Hippocampal formation (tissue), 2 donors: ENCODE measurements at places on chromosomes 3 and 15.

- peak; percentile 74 for DNase-seq
These were observed 410 bp downstream of the LRRC49 start for GRCh38 chr15:70892912-70893560.

DNA sequence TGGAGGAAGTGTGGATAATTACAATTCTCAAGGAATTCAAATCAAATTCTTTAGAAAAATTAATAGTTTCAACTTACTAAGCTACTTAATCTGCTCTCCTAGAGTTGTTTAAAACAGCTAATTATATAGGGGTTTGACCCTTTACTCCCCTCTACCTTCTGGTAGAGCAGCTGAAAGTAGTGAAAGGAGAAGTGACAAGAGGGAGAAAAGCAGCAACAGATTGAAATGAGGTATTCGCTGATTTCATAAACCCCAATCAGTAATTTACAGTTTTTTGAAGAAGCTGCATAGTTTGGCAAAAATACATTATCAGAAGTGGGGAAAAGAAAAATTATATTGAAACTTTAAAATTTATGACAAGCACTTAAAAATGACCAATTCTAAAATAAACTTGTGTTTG is 52.8 kb downstream of the ZMAT3 start:
- DNase-seq: no peak

DNA sequence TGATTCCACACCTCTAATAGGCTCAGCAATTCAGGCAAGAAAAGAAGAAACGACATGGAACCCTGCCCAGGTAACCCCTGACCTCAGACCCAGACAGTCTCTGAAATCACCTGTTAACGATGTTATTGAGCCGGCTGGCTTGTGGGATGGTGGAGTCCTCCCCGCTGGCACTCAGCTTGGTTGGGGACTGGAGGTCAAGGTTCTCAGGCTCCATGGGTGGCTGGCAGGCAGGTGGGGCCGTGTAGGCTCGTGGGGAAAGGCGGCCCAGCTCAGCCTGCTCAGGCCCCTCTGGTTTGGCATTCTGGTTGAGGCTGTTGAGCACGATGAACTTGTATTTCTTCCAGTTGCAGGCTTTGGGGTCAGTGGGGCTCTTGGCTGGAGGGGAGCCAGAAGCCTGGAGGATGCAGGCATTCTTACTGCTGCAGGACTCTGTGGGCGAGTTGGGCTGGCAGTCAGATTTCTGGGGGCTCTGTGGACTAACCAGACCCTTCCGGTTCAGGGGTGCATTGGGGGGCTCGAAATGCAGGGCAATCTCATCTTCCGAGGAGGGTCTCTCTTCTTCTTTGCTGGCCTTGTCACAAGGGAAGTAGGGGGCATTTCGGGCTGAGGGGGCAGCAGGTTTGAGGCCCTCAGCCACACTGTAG is 16.2 kb downstream of the BCL6 start:
- DNase-seq: no peak

DNA sequence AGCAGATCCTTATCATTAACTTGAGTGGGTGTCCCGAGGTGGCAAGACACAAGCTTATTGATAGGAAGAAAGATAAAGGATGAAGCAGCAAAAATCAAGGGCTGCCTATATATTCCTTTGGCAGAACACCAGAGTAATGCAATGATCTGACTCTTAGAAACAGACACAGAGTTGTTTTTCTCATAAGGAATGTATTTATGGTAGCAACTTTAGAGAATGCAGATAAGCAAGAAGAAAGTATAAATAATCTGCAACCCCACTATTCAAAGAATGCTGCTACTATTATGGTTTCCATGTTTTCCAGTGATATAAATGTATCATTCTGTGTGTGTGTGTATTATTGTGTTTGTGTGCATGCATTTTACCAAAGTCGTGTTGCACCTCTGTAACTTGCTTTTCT is 208.3 kb downstream of the THSD4 start:
- no peak for DNase-seq

DNA sequence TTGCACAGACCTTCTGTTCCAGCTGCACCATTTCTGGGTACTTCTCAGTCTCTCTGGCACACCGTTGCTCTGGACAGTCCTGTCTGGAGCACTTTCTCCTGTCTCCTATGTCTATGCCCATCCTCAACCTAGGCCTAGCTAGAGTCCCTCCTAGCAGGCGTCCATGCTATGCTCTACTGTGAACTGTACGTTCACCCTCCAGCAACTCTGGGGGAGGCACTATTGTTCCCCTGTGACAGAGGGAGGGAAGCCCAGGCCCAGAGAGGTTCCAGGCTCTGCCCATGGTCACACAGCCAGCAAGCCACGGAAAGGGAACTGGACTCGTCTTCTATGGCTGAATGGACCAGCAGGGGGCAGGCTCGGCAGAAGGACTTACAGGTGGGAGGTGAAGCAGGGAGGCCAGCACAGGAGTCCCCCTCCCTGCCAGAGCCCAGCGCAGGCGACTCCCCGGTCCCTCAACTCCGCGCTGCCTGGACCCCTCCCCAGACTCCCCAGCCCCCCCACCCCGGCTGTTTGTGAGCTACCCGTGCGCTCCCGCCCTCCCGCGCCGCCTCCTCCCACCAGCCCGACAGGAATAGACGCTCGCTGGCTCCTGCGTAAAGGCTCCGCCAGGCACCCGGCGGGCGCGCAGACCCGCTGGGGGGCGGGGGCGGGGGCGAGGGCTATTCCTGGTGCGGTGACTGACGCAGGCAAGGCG is 1.7 kb upstream of the LINGO1 start:
- peak; percentile 22 for DNase-seq

DNA sequence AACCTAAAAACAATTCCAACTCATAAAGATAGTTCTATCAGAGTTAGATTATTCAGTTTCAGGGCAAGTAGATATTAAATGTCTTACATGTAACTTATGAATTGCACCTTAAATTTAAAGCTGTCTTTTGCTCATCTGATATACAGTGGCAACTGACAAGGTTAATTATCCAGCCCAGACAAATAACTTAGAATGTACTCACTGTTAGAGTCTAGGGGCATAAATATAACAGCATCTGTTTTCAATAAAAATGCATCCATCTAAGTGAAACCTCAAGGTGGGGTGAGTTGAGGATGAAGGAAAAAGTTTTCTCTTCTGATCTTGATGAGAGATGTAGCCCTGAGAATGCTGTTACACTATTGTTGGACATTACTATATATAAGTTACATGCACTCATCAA is 112.6 kb downstream of the FBN1 start:
- DNase-seq: no peak

- no peak for DNase-seq
These were observed 117.2 kb downstream of the UACA start for GRCh38 chr15:70646169-70646568.

GRCh38 chr15:70202756-70203155 is 105.0 kb upstream of the TLE3 start:
- no peak for DNase-seq

GRCh38 chr3:43155464-43156121 is 49.7 kb upstream of the POMGNT2 start:
- DNase-seq: peak; percentile 44

DNA sequence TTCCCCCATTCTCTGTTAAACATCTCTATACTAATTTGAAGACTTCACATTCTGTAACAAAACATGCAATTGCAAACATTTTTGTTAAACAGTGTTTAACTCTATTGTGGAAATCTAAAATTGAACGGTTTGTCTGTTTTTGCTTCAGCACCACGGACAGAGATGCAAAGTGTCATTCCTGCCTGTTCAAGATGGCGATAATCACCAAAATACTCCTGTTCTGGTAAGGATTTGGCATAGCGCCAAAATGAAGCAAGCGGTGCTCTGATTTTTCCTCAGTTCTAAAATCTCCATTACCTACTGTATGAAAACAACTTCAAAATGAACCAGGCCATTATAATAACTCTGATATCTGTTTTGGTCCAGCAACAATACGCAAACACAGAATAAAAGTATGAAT is 129.7 kb upstream of the TUSC7 start:
- DNase-seq: no peak

DNA sequence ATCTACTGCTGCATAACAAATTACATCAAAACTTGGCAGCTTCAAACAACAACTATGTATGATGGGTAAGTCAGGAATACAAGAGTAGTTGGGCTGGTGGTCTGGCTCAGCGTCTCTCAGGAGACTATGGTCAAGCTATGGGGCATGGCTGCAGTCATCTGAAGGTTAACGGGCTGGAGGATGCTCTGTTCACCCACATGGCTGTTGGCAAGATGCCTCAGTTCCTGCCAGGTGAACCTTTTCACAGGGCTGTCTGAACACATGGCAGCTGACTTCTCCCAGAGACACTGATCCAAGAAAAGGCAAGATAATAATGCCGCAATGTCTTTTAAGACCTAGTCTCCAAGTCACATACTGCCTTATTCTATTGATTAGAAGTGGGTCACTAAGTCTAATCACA is 63.7 kb downstream of the GPR176 start:
- DNase-seq: no peak

GRCh38 chr3:134881305-134881704 is 86.2 kb downstream of the EPHB1 start:
- DNase-seq: no peak

- no peak for DNase-seq
These were observed 7.8 kb upstream of the PTX3 start for GRCh38 chr3:157428853-157429252.

GRCh38 chr3:138383715-138384465 is 35.5 kb downstream of the MRAS start:
- DNase-seq: no peak

DNA sequence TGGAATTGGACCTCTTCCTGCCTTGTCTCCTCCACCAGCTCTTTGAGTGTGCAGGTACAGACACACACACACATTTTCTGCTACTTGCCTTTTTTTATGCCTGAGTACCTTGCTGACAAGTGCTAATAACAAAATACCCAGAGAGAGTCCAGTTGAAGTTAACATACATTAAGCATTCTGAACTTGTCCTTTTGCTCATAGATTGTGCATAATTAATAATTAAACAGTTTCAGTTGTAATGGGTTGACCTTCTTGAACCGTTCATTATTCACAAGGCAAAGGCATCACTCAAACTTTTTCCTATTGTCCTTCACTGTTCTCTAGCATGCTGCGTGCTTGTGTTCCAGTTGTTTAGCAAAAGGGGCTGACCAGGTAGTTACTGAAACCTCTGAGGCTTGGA is 59.6 kb upstream of the SKOR1 start:
- DNase-seq: no peak

- DNase-seq: no peak
These were observed 54.8 kb upstream of the ACTC1 start for GRCh38 chr15:34850121-34850520.

DNA sequence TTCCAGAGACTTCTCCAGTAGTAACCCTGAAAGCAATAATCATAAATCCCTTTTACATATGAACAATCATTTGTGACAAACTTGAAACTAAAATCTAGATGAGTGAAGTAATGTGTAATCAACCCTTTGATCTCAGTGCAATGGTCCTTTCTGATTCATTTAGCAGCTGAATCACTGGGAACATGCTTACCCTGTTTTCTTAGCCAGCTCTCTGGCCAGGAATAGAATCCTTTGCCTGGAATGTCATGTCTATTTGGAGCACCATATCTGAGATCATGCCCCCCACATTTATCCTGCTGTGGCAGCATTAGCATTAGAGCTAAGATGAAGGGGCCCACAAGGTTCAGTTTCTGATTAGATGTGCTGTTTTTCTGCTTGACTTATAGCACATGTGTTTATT is 309.8 kb downstream of the OXSM start:
- DNase-seq: no peak

- DNase-seq: peak; percentile 76
These were observed 443 bp upstream of the NR2F2 start for GRCh38 chr15:96330064-96330449.

- DNase-seq: no peak
These were observed 126.0 kb downstream of the THRB start for GRCh38 chr3:24368605-24369004.

DNA sequence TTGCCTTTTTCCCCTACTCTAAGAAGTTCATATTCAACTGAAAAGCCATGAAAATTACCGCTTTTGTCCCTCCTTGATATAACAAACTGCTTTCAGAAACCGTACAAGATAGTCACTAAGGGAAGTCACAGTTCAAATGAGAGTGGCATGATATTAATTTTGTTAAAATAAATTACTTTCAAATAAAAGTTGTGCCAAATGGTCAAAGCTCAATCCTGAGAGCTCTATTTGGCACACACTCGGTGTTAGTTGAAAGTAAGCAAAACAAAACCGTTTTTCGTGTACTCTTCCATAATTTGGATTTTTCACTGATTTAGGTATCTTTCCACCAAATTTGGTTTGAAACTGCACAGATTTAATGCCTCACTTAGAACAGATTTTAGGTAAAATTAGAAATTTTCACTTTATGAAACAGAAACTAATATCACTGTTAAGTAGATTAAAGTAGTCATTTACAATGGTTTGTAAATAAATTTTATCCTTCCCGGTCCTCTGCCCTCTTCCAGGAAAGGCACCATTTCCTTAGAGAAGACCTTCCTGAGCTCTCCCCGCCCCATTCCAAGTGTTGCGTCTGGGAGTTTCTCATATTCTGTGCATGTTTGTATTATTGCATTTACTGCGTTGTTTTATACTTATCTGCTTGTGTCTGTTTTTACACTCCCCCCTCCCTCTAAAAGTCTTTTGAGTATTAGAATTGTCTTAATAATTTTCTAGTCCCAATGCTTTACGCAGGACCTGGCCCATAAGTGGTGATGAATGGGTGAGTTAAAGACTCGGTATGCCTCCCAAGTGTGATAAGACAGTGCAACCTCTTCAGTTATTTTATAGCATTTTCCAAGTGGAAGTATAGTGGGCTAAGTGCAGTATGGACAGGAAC is 853 bp downstream of the TCAIM start:
- DNase-seq: no peak

DNA sequence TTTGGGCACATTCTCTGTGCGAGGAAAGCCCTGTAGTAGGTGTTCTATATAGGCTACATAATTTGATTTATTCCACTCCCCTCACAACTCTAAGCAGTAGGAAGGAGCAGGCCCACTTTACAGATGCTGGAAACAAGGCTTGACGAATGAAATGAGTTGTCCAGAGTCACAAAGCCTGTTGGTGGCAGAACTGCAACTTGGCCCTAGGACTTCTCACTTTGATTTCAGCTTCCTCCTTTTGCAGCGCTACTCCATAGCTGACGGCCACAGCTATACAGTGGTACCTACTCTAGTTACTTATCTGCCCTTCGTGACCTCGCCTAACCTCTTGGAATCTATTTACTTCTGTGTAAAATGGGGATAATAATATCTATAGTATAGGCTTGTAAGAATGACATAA is 2.5 kb upstream of the IRAK2 start:
- DNase-seq: no peak

DNA sequence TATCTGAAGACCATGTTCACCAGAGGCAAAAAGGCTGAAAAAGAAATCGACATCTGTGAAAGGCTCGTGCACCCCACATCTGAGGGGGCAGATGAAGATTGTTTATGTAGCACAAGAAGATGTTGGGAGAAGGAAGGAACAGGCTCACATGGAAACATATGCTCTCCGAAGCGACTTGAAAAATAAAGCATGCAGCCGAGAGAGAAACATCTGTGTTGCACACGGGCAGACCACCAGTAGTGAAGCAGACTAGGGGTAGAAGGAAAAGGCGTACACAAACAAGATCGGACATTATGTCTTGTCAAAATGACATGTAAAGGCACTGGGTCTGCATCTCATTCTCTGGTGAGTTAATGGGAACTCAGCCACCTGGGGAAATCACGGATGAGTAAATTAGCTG is 356.5 kb downstream of the ZIC4 start:
- DNase-seq: no peak
